ENCODE measurements at places on chromosomes 1 and 21. TPM values are rescaled to one million over a fixed set of nuclear protein-coding genes. Genes with fewer than 3 reads are reported as not detected.

CRNN gene
- not detected for total RNA-seq

LRP8 gene
- 37.3 TPM for total RNA-seq

SH2D2A gene
- 81.8 TPM for total RNA-seq

CHIA gene
- not detected for total RNA-seq

GPR25 gene
- total RNA-seq, result not detected
